ENCODE measurements at places on chromosomes 16 and 17.

DNA sequence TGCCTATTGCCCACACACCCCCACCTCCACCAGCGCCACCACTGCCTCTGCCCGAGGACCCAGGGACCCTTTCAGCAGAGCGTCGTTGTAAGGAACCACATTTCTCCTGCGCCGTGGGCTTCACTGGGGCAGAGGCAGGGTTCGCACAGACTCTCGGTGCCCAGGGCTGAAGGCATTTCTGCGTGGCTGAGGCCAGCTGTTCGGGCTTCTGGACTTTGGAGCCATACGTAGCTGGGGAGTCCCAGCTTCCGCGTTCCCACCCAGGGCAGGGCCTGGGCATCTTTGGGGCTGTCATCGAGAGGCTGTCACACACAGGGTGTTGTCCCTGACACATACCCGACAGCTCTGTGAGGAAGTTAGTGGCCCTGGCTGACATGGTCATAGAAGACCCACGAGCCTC is 16.0 kb upstream of the SMIM5 start:
- no peak for DNase-seq

DNA sequence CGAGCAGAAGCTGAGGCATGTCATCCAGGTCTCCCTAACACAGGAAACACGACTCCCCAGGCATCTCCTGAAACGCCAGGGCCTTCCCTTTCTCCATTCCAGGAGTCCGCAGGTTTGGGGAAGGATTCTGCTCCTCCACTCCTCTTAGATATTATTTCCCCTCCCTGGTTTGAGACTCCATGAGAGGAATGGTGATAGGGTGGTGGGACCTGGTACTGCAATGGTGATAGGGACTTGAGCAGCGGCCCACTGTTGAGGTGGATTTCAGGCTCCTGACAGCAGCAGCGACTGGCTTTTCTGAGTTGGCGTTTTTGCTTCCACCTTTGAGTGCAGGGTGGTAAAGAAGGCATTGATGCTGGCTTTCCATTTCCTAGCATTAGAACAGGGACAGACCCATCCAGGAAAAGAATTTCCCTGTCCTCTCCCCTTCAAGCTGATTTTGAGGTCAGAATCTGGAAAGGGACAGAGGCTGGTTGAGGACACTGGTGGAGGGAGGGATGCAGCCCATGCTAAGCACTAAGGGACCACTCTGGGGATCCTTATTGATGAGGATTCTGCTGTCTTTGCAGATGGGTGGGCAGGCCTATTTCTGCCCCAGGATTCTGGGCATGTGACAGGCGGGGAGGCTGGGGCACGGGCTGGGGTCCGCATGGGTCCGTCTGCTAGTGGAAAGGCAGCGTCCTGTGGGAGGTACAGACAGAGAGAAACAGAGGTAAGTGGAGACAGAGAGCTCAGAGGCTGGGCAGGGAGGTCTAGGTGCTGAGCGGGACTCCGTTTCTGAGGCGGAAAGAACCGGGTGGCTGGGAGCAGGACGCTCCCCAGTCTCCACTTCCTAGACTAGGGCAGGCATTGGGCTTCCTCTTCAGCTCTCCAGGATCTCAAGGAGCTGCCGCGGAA is 1.3 kb upstream of the TBX4 start:
- no peak for DNase-seq

DNA sequence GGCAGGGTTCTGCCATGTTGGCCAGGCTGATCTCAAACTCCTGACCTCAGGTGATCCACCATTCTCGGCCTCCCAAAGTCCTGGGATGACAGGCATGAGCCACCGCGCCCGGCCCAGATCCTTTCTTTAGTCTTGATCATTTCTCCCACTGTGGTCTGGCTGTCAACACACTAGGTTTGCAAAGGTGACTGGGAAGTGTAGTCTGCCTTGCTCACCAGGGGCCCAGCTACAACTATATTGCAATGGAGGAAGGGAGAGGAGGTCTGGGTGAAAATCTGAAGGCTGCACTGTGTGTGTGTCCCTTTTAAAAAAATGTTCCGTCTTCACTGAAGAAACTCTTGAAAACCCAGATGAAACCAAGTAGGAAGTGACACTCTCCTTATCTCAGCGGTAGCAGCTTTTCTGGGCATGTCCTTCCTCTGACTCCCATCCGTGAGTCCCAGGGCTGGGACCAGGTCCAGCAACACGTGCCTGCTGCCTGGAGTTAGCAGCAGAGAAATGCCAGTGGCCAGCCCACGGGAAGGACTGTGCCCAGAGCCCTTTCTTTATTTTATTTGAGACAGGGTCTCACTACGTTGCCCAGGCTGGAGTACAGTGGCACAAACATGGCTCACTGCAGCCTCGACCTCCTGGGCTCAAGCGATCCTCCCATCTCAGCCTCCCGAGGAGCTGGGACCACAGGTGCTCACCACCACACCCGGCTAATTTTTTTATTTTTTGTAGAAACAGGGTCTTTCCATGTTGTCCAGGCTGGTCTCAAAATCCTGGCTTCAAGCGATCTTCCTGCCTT is 17.8 kb upstream of the KIF19 start:
- DNase-seq: no peak

GRCh38 chr16:307691-308312 is 24.8 kb downstream of the PDIA2 start:
- no peak for DNase-seq

GRCh38 chr17:18182110-18182977 is 1.3 kb upstream of the ALKBH5 start:
- DNase-seq: no peak

DNA sequence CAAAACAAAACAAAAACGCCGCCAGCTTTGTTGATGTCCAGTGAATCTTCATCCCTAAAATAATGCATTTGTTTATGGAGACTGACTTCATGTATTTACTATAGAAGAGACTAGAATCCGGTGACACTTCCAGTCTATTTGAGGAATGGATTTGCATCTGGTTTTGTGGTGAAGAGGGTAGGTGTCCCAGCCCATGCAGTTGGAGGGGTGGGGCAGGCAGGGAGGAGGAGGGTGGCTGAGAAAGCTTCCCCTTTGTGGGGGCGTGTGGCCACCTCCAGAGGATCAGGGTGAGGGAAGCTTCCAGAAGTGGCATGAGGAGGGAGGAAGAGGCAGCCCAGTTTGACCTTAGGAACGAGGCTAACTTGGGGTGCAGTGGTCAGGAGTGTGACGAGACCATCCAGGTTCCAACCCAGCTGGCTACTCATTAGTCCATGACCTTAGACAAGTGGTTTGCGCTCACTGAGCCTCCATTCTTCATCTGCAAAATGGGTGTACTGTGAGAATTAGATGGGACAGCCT is 69.5 kb downstream of the CMIP start:
- no peak for DNase-seq

GRCh38 chr17:59333836-59334235 is 2.4 kb downstream of the YPEL2 start:
- no peak for DNase-seq

DNA sequence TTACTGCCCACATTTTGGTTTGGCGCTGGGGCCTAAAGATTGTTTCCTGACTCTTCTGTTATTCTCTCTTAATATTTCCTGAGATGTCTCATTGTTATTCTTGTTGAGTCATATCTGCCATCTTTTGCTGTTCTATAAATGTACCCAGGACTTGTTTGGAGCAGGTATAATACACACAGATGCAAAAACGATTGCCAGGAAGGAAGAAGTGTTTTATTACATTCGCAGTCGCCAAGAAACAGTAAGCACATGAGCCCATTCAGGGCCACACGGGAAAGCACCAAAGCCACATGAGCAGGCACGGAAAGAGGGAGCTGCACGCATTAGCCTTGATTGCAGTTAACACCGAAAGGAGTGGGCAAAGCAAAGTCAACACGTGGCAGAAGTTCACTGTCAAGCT is 70.2 kb downstream of the ARHGAP44 start:
- DNase-seq: no peak

- DNase-seq: no peak
Measured at GRCh38 chr17:16150251-16150856, 65.0 kb downstream of the NCOR1 start.

DNA sequence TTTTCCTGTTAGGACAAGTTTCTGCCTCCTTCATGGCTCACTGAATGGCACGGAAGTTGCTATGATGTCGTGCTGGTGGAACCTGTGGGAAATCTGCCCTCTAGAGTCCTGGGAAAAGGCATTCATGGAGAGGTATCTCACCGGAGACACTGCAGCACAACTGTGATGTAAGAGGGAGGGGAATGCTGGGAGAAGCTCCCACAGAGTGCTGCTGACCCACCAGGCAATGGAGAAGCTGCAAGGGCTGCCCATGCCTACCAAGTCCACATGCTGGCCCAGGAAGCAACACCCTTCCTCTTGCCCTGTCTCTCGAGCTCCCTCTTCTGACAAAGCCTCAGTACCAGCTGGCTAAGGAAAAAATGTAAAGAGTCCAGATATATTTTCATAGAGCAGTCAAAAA is 45.2 kb upstream of the SLC5A11 start:
- DNase-seq: no peak

GRCh38 chr17:8836821-8837562 is 30.5 kb downstream of the PIK3R6 start:
- DNase-seq: no peak

GRCh38 chr17:55434721-55435120 is 13.1 kb upstream of the MMD start:
- DNase-seq: no peak

DNA sequence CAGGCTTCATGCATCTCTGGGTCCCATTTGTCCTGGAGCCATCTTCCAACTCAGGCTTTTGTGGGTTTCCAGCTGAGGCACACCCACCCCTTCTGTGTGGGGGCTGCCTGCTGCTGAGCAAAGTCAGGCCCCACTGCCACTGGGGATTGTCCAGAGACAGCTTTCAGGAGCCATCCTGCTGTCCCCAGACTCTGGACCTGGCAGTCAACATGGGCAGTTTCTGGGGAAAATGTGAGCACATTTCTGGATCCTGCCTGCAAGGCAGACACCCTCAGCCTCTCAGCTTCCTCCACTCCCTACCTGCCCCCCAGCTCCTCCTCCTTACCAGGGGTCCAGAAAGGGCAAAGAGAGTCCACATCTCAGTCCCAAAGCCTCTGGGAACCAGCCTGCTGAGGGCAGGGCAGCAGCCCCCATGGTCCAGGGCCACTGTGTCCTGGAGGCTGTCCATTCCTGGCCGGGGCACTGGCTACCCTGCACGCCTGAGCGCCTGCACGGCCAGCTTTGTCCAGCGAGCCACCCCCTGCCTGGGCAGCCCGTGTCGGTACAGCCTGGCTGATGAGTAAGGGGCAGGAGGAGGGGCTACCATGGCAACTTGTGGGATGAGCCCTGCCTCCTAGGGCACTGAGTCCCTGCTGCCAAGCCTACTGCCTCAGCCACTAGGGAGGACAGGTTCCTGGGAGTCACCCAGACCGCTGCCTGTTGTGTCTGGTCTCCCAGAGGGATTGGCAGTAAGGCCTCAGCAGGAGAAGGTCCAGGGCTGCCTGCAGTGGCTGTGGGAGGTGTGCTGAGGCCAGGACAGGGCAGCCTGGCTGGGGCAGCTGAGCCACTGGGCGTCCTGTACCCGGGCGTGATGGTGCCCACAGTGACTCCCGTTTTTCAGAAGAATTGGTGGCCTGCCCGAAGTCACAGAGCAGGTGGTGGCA is at the start of gene SLC47A2:
SLC47A2 (minus strand) TSS at position 477 of the 923 bp plus-strand sequence; CDS start at position 448, 29 bp downstream.
- no peak for DNase-seq

DNA sequence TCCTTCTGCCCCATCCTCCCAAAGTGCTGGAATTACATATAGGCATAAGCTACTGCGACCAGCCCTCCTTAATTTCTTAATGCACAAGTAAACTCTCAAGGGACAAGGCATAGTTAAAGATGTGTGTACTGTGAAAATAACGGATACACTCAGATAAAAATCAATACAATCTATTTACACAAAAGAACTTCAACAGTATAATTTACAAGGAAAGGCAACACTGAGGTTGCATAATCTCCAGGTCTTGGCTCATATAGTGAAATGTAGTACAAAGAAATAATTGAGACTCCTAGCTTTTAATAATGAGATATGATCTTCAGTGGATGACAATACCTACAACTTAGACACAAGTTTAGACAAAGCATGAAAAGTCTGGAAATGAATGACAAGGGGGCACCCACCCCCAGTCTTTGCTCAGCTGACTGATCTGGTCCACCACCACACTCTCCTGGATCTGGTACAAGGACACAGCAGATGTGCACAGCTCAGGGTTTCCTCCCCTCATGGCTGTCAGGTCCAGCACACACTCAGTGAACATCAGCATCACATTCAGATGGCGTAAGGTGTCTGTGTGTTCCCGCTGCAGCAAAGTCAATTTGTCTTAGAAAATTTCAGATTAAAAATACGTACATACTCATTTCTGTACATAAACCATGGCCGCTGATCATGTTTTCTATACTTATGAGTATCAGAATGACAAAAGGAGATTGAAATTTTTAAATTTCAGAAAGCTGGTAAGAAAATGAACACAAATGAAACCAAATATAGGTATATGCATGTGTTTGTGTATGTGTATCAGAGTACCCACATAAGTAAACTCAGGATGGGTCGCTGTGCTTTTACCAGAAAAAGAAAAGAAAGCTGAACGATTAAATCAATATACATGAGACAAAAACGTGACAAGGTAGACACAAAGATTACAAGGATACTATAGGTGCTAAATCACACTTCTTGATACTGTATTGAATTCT is 33.7 kb upstream of the ALDH3A1 start:
- no peak for DNase-seq

DNA sequence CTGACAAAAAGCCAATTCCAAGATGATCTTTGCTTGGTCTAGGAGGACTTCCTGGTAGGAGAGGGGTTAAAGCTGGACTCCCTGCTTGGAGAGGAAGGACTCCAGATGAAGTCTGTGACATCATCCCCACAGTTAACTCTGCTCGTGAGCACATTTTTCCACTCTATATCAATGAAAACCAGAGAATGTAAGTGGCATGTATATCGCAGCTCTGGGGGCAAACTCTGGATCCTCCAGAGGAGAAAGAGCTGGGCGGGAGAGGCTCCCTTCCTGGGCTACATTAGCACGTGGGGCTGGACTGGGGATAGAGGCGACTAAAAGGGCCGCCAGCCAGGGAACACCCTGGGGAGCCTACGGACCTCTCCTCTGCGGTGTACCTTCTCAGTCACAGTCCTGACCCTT is 34.1 kb downstream of the HIC1 start:
- DNase-seq: no peak

DNA sequence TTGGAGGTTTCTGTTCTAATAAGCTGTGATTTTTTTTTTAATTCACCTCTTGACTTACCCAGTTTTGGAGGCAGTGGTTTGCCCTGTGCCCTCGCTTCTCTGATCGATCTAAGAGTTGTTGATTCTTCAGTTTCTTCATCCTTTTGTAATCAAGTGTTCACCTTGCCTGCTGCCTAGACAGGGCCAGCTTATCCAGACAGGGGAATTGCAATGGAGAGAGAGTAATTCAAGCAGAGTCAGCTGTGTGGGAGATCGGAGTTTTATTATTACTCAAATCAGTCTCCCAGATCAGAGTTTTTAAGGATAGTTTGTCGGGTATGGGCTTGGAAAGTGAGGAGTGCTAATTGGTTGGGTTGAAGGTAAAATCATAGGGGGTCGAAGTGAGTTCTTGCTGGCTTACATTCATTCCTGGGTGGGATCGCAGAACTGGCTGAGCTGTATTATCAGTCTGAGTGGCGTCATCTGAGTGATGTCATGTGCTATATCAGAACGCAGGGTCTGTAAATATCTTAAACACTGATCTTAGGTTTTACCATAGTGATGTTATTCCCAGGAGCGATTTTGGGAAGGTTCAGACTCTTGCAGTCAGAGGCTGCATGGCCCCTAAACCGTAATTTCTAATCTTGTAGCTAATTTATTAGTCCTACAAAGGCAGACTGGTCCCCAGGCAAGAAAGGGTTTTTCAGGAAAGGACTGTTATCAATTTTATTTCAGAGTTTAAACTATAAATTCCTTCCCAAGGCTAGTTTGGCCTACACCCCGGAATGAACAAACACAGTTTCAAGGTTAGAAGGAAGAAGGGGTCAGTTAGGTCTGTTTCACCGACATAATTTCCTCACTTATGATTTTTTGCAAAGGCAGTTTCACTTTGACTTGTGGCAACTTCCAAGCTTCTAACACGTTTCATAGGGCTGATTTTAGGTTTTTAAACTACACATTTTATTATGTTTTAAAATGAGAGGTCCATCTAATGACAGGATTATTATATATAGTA is 21.5 kb upstream of the KCNJ16 start:
- no peak for DNase-seq

Data from activated CD4-positive, alpha-beta T cell treated with anti-CD3 and anti-CD28 coated beads, Interleukin-2, amount 50 U/mL, for 4 hours (primary cell).